ENCODE measurements at places on chromosomes 12 and 14. TPM values are rescaled to one million over a fixed set of nuclear protein-coding genes. Genes with fewer than 3 reads are reported as not detected.

The TC2N gene
- 16.2 TPM for total RNA-seq

The ARHGDIB gene
- 0.29 TPM for total RNA-seq

DNA sequence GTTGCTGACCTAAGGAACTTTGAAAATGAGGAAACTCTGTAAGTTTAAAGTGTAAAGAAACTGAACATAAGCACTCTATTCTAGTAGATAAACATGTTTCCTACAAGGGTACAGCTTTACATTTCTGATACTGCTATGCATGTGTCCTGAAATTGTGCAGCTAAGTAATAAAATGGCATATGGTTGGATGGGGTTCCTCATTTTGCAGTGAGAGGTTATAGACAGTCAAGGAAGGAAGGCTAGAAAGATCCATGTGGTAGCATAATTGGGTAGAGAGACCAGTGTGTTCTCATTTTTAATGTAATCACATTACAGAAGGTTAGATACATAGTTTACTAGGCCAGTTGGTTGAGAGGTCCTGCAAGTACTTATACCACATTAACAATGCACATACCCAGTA is 477.0 kb downstream of the TMEM121 start:
- H3K27ac ChIP-seq: no peak overlapping the region
- no peaks in the 10 kb centered on the region for H3K4me1 ChIP-seq
- no peak overlapping the region for H3K4me3 ChIP-seq
- no peaks in the 10 kb centered on the region for H3K27me3 ChIP-seq

DNA sequence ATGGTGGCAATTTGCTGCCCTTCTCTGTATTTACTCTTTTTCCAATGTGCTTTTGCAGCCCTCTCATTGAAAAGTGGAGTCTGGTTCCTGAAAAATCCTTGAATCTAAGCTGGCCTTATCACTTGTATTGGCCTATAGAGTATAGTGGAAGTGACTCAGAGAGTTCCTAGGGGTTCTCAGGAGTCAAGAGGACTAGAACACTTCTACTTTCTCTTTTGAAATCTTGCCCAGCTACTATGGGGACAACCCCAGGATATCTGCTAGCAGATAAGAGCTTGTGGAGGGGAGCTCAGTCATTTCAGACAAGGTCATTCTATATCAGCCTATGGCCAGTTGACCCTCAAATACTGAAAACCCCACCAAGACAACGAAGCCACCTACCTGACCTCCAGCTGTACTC is 26.7 kb upstream of the WSCD2 start:
- no peak overlapping the region for H3K27ac ChIP-seq
- no peaks in the 10 kb centered on the region for H3K27me3 ChIP-seq
- no peak overlapping the region for H3K4me3 ChIP-seq
- H3K4me1 ChIP-seq: no peaks in the 10 kb centered on the region
- no peaks in the 10 kb centered on the region for H3K36me3 ChIP-seq

DNA sequence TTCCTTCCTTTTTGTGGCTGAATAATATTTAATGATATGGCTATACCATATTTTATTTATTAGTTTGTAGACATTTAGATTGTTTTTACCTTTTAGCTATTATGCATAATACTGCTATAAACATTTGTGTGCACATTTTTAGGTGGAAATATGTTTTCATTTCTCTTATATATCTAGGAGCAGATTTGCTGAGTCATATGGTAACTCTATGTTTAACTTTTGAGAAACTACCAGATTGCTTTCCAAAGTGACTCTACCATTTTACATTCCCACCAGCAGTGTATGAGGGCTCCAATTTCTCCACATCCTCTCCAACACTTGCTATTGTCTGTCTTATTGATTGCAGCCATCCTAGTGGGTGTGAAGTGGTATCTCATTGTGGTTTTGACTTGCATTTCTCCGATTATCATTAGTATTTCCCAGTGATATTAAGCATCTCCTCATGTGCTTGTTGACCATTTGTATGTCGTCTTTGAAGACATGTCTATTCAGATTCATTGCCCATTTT is 160.2 kb downstream of the KICS2 start:
- no peaks in the 10 kb centered on the region for H3K36me3 ChIP-seq
- H3K4me1 ChIP-seq: no peaks in the 10 kb centered on the region
- H3K27ac ChIP-seq: no peak overlapping the region
- no peaks in the 10 kb centered on the region for H3K27me3 ChIP-seq
- no peak overlapping the region for H3K4me3 ChIP-seq
- DNase-seq: no peak
